ENCODE measurements at places on chromosomes 5 and 9. TPM values are rescaled to one million over a fixed set of nuclear protein-coding genes. Genes with fewer than 3 reads are reported as not detected.

GRCh38 chr9:98105006-98105405, 14.0 kb downstream of the TRIM14 start:
- no peak for DNase-seq

DNA sequence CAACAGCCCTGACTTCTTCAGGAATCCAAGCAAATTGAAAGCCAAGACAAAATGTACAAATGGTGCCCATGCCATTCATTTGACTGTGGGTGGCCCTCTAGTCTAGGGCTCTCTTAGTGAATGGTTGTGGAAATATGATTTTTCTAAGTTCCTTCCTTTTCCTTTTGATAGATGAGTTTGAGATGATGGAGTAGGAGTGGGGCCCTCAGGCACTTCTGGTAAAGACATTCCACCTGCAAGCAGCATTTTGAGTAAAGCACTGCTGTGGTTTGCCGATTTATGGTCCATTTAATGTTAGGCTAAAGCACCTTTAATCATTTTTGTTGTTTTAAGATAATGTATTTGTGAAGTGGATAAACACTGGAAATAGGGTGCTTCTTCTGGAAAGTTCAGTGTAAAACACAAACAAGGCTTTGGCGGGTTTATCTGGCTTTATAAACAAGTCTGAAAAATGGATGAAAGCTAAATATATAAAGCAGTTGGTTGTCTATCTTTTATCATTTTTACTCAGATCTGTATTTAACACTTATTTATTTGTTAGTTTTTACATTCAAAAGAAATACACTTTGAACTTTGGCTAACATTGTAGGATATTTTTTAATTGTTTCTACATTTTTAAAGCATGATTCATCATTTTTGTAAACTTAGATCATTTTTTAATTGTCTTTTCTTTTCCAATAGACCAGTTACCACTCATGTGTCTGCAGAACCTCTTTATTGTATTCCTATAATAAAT, 213.5 kb downstream of the PJA2 start:
- no peak for DNase-seq

DNA sequence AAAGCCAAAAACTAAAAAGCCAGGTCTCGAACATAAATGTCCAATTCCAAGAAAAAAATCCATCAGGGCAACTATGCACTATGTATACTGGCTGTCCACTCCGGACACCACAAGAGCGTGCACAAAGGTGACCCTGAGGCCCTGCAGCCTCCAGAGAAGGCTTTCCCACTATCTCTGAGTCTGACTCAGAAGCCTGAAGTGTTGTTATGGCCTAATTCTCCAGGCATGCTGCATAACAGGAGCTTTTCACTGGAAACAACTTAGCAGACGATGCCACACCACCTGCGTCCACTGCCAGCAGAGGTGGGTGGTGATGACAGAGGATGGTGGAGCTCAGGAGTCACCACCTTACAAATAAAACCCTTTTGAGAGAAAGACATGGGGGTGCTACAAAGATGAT, 63.7 kb downstream of the HABP4 start:
- DNase-seq, result no peak

ENTPD2 gene
- 0.74 TPM for total RNA-seq

DNA sequence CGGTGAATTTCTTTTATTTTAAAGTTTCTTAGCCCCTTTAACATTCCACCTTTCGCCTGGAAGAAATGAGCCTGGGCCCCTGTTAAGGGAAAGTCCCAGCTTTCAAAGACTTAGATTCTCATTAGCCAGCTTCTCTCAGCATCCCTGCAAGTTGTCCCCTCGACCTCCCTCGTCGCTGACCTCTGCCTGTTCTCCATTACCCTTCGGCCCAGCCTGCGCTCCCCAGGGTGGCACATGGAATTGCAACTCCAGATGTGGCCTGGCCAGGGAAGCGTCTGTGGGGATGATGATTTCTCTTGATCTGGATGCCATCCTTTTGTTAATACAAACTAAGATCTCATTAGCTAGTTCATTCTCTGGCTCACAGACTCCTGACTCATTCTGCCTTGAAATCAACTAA, 43.4 kb upstream of the FANCC start:
- no peak for DNase-seq

GRCh38 chr5:155147222-155147621, 133.7 kb downstream of the KIF4B start:
- DNase-seq, result no peak

- no peak for DNase-seq
Measured at GRCh38 chr9:100641166-100641565, 63.3 kb downstream of the CAVIN4 start.

DNA sequence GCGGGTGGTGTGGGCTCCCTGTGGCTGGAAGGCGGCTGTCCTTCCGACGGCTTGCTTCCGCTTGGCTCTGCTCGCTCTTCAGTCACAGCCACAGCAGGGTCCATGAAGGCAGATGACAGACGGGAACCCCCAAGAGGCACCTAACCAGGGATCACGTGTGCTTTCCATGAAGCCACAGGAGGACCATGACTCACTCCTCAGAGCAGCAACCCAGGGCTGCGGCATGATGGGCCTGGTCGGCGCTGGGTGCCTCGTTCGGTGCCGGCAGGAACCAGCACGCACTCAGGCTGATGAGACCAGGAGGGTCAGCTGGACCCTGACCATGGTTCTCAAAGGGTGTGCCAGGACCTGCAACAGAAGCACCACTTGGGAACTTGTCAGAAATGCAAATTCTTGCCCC, 32.8 kb upstream of the MED10 start:
- DNase-seq, result no peak

IL9 gene
- not detected for total RNA-seq

PSIP1 gene
- total RNA-seq, result 15.5 TPM

MIGA2 gene
- total RNA-seq, result 16.4 TPM

PCDHA13 gene
- total RNA-seq, result 1.2 TPM

DNA sequence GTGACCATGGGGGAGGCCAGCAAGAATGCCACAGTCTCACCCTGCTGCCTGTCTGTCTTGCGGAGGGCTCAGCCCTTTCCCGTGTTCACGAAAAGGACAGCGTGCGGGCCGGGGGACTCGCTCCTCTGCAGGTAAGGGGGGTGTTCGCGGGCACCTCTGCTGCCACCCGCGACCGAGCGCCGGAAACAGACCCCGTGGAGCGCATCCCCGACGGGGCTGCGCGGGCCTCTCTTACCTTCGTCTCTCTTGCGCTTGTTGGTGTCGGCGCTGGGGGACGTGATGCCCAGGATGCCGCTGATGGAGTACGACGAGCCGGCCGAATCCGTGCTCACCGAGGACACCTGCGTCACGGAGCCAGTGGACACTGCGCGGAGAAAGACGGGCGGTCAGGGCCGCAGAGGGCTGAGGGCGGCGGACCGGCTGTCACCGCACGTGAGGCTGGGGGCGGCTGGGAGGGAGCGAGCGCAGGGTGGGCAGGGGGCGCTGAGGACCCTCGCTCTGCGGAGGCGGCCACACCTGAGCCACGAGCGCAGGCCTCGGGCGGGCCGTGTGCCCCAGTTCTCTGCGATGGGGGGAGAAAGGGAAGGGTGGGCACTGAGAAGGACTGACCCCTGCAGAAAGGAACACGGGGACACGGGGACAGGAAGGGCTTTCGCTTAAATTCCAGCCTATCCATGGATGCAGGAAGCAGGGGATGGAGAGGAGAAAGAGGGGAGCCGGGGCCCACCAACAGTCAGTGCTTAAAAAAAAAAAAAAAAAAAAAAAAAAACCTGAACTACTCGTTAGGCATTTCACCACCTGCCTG, 31.5 kb downstream of the PAX5 start:
- DNase-seq, result no peak

DNA sequence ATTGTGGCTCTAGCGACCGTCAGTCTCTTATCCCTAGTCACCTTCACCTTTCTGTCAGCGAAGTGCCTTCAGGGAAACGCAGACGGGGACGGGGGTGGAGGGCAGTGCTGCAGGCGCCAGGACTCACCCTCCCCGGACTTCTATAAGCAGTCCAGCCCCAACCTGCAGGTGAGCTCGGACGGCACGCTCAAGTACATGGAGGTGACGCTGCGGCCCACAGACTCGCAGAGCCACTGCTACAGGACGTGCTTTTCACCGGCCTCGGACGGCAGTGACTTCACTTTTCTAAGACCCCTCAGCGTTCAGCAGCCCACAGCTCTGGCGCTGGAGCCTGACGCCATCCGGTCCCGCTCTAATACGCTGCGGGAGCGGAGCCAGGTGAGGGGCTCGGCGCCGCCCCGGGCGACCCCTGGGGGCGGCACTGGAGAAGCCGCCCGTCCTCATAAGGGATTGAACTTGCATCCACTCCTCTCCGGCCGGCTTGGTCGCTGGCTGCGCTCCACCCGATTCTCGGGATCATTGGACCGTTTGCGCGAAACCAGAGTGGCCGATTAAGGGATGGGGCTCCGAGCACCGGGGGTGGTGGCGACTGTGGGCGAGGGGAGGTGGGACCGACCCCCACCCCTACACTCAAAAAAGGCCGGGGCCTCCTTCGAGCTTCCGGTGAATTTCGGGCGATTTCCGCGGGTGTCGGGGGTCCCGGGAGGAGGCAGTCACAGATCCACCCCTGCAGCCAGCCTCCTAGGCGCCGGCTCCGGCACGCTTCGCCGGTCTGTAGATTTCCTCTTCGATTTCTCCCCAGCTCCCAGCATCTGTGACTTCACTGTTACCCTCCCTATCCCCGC, 2.7 kb downstream of the PCDHGC5 start:
- DNase-seq, result no peak

GRCh38 chr5:56734091-56734694, 81.2 kb upstream of the MAP3K1 start:
- no peak for DNase-seq

DNA sequence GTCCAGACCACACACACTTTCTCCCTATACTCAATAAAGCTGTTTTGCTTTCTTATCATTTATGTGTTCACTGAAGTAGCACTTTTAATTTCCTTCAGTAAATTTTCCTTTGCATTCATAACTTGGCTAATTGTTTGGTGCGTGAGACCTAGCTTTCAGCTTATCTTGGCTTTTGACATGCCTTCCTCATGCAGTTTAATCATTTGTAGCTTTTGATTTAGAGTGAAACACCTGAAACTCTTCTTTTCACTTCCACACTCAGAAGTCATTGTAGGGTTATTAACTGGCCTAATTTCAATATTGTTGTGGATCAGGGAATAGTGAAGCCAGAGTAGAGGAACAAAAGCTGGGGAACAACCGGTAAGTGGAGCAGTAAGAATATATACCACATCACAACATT, 114.7 kb downstream of the ST8SIA4 start:
- no peak for DNase-seq

SMIM32 gene
- total RNA-seq, result not detected

Measured in right lobe of liver (tissue), 6 donors.